Left ventricle myocardium superior (tissue), 1 donor: ENCODE measurements at places on chromosomes 6 and 20. TPM values are rescaled to one million over a fixed set of nuclear protein-coding genes. Genes with fewer than 3 reads are reported as not detected.

DNA sequence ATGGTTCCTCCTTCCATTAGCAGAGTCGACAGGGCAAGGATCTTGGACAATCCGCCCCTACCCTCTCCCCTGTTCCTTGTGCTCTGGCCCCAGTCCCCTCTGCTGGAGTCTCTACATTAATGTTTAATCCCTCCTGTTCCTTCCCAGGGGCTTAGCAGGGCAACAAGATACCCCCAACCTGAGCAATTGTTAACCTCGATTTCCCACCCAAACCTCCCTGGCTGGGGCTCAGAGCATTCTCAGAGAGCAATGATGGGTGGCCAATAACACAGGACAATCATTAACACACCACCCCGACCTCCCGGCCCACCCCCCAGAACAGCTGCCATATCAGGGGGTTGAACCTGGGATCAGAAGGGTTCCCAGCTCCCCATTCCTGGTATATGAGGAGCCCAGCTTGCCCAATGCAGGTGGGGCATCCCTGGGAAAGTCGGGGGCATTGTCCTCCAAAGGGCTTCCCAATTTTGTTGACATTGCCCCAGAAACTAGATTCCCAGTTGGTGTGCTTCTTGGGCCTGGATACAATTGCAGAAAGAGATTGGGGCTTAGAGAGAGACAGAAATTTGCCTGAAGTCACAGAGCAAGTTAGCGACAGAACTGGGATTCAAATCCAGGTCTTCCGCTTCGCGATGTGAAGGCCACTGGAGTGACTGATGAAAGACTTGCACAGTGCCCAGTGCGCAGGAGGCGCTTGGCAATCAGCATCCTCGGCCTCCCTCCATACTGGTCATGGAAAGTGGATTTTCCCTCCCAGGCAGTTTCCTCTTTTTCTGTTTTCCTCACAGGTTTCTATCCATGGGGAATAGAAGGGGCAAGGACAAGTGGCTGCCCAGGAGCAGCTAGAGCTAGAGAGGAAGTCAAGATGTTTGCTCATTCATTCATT lies 59.6 kb upstream of the TTPAL start:
- no peak for DNase-seq

- no peak for DNase-seq
These were observed 140.2 kb upstream of the MMS22L start for GRCh38 chr6:97423190-97423589.

GRCh38 chr20:49660912-49661311 lies 52.8 kb downstream of the B4GALT5 start:
- no peak for DNase-seq

ABHD16B gene
- total RNA-seq = not detected

GRCh38 chr20:33672426-33673113 lies 1.7 kb downstream of the NECAB3 start:
- no peak for DNase-seq

- no peak for DNase-seq
These were observed 309.4 kb downstream of the UTRN start for GRCh38 chr6:144594585-144594984.

MOXD1 gene
- 3.5 TPM for total RNA-seq

GRCh38 chr20:24318569-24319352 lies 150.7 kb upstream of the SYNDIG1 start:
- DNase-seq = no peak

GRCh38 chr6:33610067-33610466 lies 11.1 kb upstream of the ITPR3 start:
- no peak for DNase-seq

- DNase-seq = no peak
These were observed 14.8 kb upstream of the TTK start for GRCh38 chr6:79989641-79990040.
